ENCODE measurements at places on chromosomes 16 and 17.
A peak's percentile ranks its signal among the peaks of the same experiment; 100 is the strongest.

GRCh38 chr16:29961479-29962343, at the start of gene TMEM219:
Gene TMEM219, plus strand, starts transcription at chr16:29962079. Its CDS starts 1,065 bp downstream, at chr16:29963144.
- peak; percentile 91 for DNase-seq

- peak; percentile 20 for DNase-seq
These were observed 206.9 kb downstream of the MAP2K4 start for GRCh38 chr17:12227547-12227946.

GRCh38 chr16:86072328-86073102, 173.6 kb downstream of the IRF8 start:
- peak; percentile 11 for DNase-seq

DNA sequence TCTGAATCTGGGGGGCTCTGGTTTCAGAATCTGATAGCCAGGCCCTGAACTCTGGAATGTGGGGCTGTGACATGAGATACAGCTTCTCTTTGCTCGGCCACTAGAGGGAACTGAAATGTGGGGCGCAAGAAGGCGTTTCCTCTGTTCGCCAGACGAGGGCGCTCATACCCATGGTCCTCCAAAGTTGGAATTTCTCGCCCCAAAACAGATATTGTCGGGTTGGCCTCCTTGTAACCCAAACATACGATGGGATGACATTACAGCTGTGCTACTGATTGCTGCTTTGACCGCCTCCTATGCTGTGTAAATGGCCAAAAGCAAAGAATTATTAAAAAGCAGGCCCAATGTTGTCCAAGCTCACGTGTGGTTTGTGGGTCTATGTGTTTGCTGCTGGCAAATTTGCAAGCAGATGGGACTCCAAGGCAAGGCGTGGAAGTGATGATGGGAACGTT, 13.1 kb upstream of the MSI2 start:
- peak; percentile 37 for DNase-seq

- no peak for DNase-seq
These were observed 77.5 kb downstream of the CDK5R1 start for GRCh38 chr17:32564325-32564724.

All from CMK (cell line).